ENCODE measurements at places on chromosomes 5 and 9.

DNA sequence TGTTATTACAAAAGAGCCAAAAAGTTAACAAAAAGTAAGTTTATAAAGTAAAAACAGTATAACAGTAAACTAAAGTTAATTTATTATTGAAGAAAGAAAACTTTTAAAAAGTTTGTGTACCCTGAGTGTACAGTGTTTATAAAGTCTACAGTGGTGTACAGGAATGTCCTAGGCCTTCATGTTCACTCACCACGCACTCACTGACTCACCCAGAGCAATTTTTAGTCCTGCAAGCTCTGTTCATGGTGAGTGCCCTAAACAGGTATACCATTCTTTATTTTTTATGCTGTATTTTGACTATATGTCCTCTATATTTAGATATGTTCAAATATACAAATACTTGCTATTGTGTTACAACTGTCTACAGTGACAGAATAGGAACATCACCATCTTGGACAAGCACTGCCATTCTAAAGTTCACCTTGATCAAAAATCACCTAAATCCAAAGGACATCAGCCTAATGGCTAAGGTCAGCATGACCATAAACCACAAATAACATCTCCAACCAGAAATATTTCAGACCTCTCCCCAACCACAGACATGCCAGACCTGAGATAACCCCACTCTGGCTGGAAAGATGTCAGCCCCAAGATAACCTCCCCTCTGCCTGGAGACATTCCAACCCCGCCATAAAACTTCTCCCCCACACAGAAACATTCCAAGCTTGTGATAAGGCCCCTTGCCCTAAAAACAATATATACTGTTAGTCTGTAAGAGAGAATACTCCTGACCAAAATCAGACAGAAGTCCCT is 56.1 kb downstream of the AGXT2 start:
- H3K4me3 ChIP-seq, result no peak overlapping the region
- H3K36me3 ChIP-seq, result no peaks in the 10 kb centered on the region
- DNase-seq, result no peak
- no peaks in the 10 kb centered on the region for H3K4me1 ChIP-seq

GRCh38 chr9:97740848-97741821 is 44.0 kb upstream of the XPA start:
- no peak overlapping the region for H3K27ac ChIP-seq
- H3K36me3 ChIP-seq, result no peaks in the 10 kb centered on the region
- no peak overlapping the region for H3K4me3 ChIP-seq
- peaks cover 35% of the 10 kb centered on the region for H3K27me3 ChIP-seq

GRCh38 chr5:147410496-147411358 is 99.1 kb downstream of the DPYSL3 start:
- H3K4me1 ChIP-seq, result no peaks in the 10 kb centered on the region
- H3K27me3 ChIP-seq, result no peaks in the 10 kb centered on the region
- H3K36me3 ChIP-seq, result peaks cover 8% of the 10 kb centered on the region
- H3K27ac ChIP-seq, result no peak overlapping the region
- no peak overlapping the region for H3K4me3 ChIP-seq
- no peak for DNase-seq

- no peak overlapping the region for H3K4me3 ChIP-seq
- H3K27ac ChIP-seq, result no peak overlapping the region
- no peaks in the 10 kb centered on the region for H3K27me3 ChIP-seq
- no peaks in the 10 kb centered on the region for H3K4me1 ChIP-seq
- no peaks in the 10 kb centered on the region for H3K36me3 ChIP-seq
Observed at GRCh38 chr5:120599576-120599975, 135.5 kb downstream of the PRR16 start.

GRCh38 chr9:98521141-98521540 is 187.6 kb downstream of the GABBR2 start:
- peak overlapping the region; percentile 60 for H3K27ac ChIP-seq
- peak; percentile 71 for DNase-seq
- H3K4me3 ChIP-seq, result no peak overlapping the region
- H3K36me3 ChIP-seq, result no peaks in the 10 kb centered on the region

DNA sequence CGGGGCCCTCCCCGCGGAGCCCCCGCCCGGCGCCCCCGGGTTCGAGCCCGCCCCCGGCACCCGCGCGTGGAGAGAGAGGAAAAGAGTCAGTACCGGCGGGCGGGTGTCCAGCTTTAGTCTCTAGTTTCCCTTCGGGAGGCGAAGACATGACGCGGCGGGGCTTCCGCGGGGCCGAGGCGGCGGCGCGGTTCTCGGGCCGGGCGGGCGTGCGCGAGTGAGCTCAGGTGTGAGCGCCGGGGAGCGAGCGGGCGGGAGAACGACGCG is 181 bp downstream of the DAP start:
- DNase-seq, result no peak
- no peaks in the 10 kb centered on the region for H3K27me3 ChIP-seq
- peak overlapping the region; percentile 84 for H3K4me3 ChIP-seq
- peak overlapping the region; percentile 81 for H3K27ac ChIP-seq

GRCh38 chr5:159545156-159545555 is 214.9 kb upstream of the IL12B start:
- no peaks in the 10 kb centered on the region for H3K4me1 ChIP-seq
- H3K36me3 ChIP-seq, result no peaks in the 10 kb centered on the region

DNA sequence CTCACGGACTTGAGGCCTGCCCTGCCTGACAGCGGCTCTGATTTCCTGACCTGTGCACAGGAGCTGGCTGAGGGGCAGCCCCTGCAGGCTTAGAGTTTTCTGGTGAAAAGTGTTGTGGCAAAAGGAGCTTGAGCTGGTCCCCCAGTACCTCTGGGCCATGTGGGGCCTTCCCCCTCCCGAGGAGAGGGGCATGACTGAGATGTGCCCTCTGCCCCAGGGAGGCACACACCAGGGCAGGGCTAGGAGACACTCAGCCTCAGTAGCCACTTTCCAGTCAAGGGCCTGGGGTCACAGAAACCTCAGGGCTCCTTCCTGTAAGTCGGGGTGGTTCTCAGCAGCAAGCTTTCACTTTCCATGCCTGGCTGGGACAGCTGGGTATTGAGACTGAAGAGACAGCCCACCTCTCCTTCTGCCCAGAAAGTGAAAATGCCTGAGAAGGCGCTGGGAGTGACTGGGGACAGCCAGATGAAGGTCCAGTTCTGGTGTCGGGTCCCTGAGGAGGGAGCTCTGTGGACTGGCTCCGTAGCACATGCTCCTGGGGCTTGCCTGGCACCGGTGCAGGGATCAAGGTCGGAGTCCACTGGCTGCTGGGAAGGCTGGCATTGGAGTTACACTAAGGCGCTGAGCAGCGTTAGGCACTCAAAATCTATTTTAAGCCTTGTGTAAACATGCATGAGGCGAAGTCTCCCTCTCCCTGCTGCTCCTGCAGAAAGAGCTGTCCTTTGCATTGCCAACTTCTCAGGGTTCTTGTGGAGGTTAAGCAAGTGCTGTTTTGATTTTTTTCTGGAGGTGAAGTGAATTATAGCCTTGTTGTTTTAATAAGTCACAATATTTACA is 394.9 kb downstream of the GADD45G start:
- no peak overlapping the region for H3K27ac ChIP-seq
- H3K27me3 ChIP-seq, result no peaks in the 10 kb centered on the region
- no peaks in the 10 kb centered on the region for H3K36me3 ChIP-seq
- no peak for DNase-seq

DNA sequence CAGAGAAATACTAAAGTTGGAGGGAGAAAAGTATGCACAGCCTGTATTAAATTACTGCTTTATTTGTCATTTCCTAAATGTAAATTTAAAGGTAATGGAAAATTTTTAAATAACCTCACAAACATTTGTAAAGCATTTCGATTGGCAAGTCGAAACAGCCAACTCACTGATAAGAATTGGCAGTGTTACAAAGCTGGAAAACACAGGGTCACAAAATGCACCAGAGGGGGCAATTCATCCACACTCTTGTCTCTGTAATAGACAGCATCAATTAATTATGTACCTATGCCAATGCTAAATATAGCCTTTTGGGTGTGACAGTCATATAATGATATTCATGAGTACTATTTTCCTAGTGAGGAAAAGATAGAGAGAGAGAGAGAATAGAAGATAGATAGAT is 140.6 kb upstream of the PRLR start:
- H3K27ac ChIP-seq, result no peak overlapping the region
- no peak for DNase-seq
- no peaks in the 10 kb centered on the region for H3K4me1 ChIP-seq
- no peaks in the 10 kb centered on the region for H3K27me3 ChIP-seq
- H3K4me3 ChIP-seq, result no peak overlapping the region

DNA sequence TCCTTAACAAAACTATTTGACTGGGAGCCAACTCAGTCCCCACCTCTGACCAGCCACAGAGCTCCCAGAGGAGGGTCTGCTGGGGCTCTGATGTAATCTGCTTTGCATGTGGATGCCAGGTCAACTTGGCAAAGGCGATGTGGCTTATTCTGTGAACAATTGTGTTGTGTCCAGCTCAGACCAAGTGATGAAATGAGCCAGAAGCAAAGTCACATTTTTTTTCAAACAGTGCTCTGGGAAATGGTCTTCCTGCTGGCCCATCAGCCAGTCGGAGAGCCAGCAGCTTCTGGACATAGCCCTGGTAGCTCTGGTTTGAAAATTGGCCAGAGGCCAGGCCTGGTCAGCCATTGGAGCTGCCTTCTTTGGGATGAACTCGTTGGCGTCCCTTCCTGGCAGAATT is 86.5 kb downstream of the ANGPTL2 start:
- H3K4me1 ChIP-seq, result no peaks in the 10 kb centered on the region
- no peaks in the 10 kb centered on the region for H3K27me3 ChIP-seq
- peak; percentile 80 for DNase-seq
- H3K27ac ChIP-seq, result no peak overlapping the region

DNA sequence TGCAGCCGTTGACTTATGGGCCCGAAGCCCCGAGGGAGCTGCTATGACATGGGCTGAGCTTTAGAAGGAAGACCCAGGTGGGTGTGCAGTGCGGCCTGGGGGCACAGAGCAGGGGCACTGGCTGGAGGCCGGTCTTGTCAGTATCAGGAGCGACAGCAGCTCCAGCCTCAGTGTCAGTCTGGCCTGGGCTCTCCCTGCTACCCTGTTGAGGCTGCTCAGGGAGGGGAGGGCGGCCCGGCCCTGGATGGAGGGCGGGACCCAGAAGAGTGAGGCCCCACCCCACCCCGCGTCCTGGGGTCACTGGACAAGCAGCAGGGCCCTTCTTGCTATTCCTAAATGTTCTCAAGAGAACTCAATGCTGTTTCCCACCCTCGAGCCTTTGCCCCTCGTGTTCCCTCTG is 18.0 kb downstream of the GFI1B start:
- H3K36me3 ChIP-seq, result no peaks in the 10 kb centered on the region
- DNase-seq, result no peak
- no peaks in the 10 kb centered on the region for H3K4me1 ChIP-seq
- H3K27me3 ChIP-seq, result peaks cover 11% of the 10 kb centered on the region
- no peak overlapping the region for H3K27ac ChIP-seq

GRCh38 chr5:137268646-137269045 is 230.5 kb downstream of the SPOCK1 start:
- H3K36me3 ChIP-seq, result no peaks in the 10 kb centered on the region
- H3K27ac ChIP-seq, result no peak overlapping the region
- no peak for DNase-seq
- no peak overlapping the region for H3K4me3 ChIP-seq
- H3K27me3 ChIP-seq, result no peaks in the 10 kb centered on the region
- H3K4me1 ChIP-seq, result peaks cover 3% of the 10 kb centered on the region

GRCh38 chr9:138058181-138058580 is 180.6 kb downstream of the CACNA1B start:
- H3K27ac ChIP-seq, result no peak overlapping the region
- H3K4me1 ChIP-seq, result no peaks in the 10 kb centered on the region
- no peaks in the 10 kb centered on the region for H3K36me3 ChIP-seq
- DNase-seq, result no peak
- H3K27me3 ChIP-seq, result no peaks in the 10 kb centered on the region

DNA sequence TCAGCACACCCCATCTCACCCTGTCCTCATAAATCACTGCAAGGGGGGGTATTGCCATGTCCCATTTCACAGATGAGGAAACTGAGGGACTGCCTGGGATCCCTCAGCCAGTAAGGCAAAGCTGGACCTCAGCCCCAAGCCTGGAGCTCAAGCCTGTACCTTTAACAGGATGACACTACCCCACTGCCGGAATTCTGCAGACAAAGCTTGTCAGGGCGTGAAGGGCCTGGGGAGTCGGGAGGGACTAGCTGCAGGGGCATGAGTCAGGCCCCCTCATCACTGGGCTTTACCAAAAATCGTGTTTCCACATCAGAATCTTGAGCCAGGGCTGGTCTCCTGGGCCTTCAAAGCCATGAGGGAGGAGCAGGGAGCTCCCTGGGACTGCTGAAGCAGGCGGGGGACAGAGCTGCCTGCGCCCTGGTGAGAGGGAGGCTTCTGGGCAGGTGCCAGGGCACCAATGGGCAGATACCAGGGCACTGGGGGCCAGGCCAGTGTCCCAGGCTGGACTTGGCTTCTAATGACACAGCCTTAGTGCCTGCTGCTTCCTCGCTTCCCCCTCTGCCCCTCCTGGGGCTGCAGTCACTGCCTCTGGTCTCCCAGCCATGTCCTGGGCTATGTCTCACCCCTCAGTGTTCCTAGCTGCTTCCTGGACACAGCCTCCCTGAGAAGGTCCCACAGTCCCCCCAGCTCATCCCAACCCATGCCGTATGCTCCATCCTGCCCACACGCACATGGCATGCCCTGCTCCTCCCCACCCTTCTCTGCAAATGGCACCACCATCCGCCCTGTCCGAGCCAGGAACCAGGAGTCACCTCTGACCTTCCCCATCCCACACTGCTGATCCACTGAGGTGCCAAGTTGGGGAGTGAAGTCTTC is 80.7 kb downstream of the LMX1B start:
- H3K36me3 ChIP-seq, result no peaks in the 10 kb centered on the region
- DNase-seq, result no peak
- H3K27ac ChIP-seq, result no peak overlapping the region
- peaks cover 3% of the 10 kb centered on the region for H3K27me3 ChIP-seq
- H3K4me3 ChIP-seq, result no peak overlapping the region

- no peaks in the 10 kb centered on the region for H3K36me3 ChIP-seq
- no peak overlapping the region for H3K4me3 ChIP-seq
- DNase-seq, result no peak
Observed at GRCh38 chr5:54946306-54946819, 39.0 kb downstream of the ESM1 start.

GRCh38 chr5:40233268-40233667 is 446.4 kb upstream of the PTGER4 start:
- H3K4me1 ChIP-seq, result no peaks in the 10 kb centered on the region
- H3K36me3 ChIP-seq, result no peaks in the 10 kb centered on the region
- no peak overlapping the region for H3K27ac ChIP-seq
- no peak overlapping the region for H3K4me3 ChIP-seq
- no peak for DNase-seq
- H3K27me3 ChIP-seq, result no peaks in the 10 kb centered on the region

GRCh38 chr5:96548905-96549304 is 113.3 kb upstream of the CAST start:
- no peak overlapping the region for H3K27ac ChIP-seq
- no peak for DNase-seq
- H3K4me3 ChIP-seq, result no peak overlapping the region
- no peaks in the 10 kb centered on the region for H3K27me3 ChIP-seq
- H3K36me3 ChIP-seq, result no peaks in the 10 kb centered on the region
- H3K4me1 ChIP-seq, result no peaks in the 10 kb centered on the region

GRCh38 chr9:95007226-95007869 is 280.8 kb downstream of the AOPEP start:
- H3K4me1 ChIP-seq, result peaks cover 38% of the 10 kb centered on the region
- peak overlapping the region; percentile 27 for H3K4me3 ChIP-seq
- peak overlapping the region; percentile 35 for H3K27ac ChIP-seq

GRCh38 chr5:13595978-13596377 is 348.5 kb downstream of the DNAH5 start:
- no peak overlapping the region for H3K27ac ChIP-seq
- H3K36me3 ChIP-seq, result no peaks in the 10 kb centered on the region
- no peak for DNase-seq
- H3K27me3 ChIP-seq, result no peaks in the 10 kb centered on the region
- H3K4me1 ChIP-seq, result no peaks in the 10 kb centered on the region
- no peak overlapping the region for H3K4me3 ChIP-seq

Data from endothelial cell of umbilical vein (primary cell).